ENCODE measurements at places on chromosomes 7 and 10.

DNA sequence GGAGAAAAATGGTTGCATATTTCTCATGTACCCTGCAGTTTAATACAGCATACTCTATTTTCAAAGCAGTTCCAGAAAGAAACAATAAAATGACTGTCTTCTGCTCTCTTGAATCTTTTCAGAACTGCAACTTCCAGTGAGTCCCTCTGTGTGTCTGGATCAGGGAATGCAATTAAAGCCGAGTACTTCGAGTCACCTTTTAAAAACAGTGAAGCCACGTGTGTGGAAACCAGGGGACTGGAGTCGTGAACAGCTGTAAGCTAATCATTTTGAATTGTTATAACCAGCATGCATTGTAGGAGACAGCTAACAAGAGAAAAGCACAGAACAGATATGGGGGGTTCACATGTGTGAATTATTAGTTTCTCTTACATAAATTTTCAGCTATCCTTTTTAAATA lies 109.1 kb downstream of the CPED1 start:
- DNase-seq, result no peak

- DNase-seq, result no peak
Measured at GRCh38 chr10:114547514-114547913, 110.6 kb downstream of the ABLIM1 start.

DNA sequence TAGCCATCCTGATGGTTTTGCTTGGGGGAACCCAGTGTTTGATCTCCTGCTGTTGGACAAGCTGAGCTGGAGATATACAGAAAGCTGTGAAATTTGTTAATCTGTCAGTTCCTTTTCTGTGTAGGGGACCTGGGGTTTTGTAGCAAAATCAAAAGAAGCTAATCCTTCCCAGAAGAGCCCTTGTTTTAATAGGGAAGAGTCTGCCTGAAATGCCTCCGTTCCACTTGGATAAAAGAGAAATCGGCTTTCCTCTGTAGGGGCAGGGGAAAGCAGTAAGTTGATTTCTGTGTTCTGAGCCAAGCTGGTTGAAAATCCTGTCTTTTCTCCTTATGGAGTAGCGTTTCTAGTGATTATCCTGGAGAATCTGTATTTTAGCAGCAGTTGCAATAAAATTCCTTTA lies 472.6 kb downstream of the SORCS3 start:
- DNase-seq, result no peak

DNA sequence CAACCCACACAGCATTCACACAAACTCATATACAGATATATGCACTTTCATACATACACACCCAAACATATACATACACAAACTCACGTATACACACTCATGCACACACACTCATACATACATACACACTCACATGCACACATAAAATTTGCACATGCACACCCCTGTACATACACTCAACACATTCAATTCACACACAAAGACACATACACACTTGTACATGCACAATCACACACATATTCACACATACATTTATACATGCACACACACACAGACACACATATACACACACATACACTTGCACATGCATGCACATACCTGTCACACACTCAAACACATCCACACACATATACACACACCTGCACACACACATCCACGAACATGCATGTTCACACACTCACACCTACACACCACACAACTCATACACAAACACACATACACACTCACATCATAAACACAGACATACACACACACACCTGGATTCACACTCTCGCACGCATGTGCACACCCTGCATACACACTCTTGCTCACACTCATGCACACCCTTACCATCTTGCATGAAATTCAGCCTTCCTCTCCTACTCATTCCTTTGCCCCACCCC lies 451.2 kb downstream of the GRID1 start:
- no peak for DNase-seq

GRCh38 chr7:68444956-68445355 lies 1153.3 kb upstream of the AUTS2 start:
- no peak for DNase-seq
